Stimulated activated CD4-positive, alpha-beta T cell treated with anti-CD3 and anti-CD28 coated beads, Interleukin-15, amount 100 ng/mL, for 24 hours (primary cell): ENCODE measurements at places on chromosomes 16 and 17.

DNA sequence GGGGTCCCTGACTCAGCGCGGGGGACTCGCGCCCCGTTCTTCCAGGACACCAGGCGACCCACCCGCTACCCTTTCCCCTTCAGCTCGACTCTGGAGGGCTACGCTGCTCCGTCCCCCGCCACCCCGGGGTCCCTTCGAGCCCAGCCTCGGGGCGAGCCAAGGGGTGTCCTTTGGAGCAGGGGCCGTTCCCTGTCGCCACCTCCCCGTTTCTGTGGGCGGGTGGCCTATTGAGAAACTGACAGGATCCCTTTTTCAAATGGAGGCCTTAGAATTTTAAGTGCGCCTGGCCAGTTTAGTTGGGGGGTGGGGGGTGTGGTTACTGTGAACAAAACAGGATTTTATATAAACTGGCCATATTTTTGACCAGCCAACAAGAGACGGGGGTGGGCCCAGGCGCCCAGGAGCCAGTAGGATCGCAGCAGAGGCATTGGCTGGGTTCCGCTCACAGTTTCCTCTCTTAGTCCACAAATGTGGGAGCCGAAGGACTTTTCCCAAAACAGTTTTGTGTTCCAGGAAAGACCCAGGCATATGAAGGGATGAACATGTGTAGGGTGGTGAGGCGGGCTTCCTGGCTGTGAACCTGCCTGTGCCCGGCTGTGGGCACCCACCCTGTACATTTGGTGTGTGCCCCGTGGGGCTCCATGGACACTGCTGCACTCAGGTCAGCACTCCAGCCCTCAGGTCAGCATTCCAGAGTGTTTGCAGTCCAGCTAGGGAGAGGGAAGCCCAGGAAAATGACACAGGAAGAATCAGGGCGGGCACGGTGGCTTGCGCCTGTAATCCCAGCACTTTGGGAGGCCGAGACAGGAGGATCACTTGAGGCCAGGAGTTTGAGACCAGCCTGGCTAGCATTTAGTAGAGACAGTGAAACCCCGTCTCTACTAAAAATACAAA, 722 bp upstream of the TIMP2 start:
- peak; percentile 12 for DNase-seq

GRCh38 chr16:77897831-77898605, 109.7 kb downstream of the VAT1L start:
- no peak for DNase-seq

GRCh38 chr17:2051061-2051932, 3.6 kb upstream of the HIC1 start:
- peak; percentile 36 for DNase-seq

DNA sequence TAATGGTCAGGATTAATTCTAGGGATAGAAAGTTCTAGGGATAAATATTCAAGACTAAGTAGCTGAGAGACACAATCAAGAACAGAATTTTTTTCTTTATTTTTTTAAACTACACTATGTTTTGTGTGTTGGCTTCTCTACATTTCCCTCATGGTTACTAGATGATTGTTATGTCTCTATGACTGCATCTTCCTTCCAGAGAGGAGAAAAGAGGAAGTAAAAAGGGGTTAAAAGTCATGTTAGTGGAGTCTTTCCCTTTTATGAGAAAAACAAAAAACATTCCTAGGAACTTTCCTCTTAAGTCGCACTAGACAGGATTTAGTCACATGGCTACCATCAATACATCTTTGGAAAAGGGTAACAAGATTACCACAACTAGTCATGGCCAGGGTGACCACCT, 375.0 kb downstream of the KCNJ2 start:
- no peak for DNase-seq

DNA sequence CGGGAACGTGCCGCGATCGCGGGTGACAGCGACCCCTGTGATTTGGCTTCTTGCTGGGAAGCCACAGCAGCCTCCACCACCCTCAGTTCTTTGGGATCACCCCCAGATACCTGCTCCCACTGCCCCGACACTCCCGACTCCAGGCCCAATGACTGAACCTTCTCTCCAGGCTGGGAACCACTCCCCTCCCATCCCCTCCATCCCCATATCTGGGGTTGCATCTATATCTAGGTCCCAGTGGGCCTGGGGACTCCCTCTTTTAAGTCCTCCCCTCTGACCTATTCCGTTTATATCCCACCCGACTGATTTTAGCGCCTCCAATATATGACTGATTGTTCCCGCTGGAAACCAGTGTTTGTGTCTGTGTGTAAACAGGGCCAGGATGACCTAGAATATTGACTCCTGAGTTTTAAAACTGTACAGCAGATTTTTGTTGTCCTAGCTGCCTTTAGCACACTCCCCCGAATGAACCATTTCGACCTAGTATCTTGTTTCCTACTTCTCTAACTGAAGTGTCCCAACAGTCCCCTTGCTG, 667 bp downstream of the PSMD3 start:
- DNase-seq, result no peak

DNA sequence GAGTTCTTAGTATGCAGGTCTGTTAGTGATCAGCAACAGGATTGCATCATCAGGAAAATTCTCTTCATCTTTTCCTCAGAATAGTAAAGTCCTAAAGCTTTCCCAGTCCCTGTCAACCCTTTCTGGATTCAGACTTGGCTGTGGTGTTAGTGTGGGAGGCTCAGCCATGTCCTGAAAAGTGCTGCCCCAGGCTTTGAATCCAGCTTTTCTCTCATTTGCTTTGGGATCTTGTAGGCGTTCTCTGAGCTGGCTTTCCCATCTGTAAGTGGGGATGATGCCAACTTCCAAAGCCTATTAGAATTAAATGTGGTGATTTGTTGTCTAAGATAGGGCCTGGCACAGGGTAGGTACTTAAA, 3.0 kb downstream of the ALKBH5 start:
- no peak for DNase-seq

- no peak for DNase-seq
Observed at GRCh38 chr17:83007504-83008185, 71.8 kb upstream of the METRNL start.

- DNase-seq, result no peak
Observed at GRCh38 chr17:67390006-67390645, 13.0 kb downstream of the PITPNC1 start.

GRCh38 chr17:81233316-81233715, 5.5 kb downstream of the TEPSIN start:
- DNase-seq, result no peak

- DNase-seq, result no peak
Observed at GRCh38 chr17:67137026-67137370, 92.6 kb downstream of the CACNG1 start.

- no peak for DNase-seq
Observed at GRCh38 chr17:43550754-43551153, 4.6 kb upstream of the ETV4 start.

DNA sequence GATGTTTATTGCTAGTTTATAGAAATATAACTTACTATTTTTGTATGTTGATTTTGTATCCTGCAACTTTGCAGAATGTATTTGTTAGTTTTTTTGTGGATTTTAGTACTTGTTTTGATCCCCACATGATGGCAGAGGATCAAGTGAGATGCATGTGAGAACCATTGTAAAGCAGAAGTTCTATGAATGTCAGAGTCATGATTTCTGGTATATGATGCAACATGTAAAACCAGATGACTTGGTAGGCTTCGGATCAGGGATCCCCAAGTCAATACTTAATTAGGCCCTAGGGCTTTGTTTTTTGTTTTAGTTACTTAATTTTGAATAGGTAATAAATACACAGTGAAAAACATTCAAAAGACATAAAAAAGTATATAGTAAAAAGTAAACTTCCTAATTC, 45.8 kb downstream of the ESRP2 start:
- no peak for DNase-seq

DNA sequence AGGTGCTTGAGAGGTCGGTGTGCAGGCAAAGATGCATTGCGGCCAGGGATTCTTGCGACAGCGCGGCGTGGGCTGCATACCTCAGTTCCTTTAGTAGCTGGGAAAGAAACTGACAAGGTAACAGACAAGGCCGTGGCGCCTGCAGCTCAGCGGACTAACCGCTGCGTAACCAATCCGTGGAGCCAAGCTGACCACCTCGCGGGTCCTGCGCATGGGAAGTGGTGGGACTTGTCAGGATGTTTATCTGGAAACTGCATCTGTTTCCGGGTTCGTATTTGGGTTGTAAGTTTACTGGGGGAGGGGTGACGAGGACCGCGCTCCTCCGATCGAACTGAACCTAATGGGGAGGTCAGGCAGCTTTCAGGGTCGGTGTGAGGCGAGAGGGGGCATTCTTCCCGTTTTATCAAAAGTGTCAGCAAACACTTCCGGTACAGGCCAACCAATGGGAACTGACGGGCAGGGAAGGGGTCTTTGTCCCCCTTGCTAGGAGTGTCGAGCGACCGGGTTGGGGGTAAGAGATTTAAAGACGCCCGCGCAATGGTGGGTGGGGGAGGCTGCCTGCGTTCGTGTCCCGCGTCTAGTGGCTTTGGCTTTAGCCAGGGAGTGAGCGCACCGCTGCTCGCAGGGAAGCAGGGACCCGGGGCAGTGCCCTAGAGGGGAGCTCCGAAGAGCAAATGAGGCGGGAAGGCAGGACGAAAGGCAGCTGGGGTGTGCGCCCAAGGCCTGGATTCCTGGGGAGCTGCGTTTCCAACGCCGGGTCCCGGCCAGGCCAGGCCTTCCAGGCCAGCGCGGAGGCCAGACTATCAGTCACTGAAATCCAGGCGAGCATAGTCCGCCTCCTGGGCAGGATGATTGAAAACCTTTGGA, 7.0 kb downstream of the IRX6 start:
- no peak for DNase-seq

DNA sequence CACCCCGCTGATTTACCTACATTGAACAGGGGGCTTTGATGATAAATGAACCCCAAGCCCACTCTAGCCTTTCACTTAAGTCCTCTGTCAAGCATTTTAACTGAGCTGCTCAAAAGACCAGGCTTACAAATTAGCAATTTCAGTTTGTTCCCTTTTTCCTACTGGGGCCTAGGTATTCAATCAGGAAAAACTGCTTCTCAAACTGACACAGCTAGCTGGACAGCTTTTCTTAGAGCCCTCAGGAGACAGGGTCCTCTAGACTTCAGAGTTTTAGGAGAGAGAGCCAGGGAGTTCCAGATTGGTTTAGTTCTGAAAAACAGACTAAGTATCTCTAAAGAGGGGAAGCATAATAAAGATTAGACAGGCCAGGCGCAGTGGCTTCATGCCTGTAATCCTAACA, 6.2 kb upstream of the HEXIM2 start:
- no peak for DNase-seq

- DNase-seq, result peak; percentile 30
Observed at GRCh38 chr16:56041556-56042140, 149.6 kb upstream of the GNAO1 start.

DNA sequence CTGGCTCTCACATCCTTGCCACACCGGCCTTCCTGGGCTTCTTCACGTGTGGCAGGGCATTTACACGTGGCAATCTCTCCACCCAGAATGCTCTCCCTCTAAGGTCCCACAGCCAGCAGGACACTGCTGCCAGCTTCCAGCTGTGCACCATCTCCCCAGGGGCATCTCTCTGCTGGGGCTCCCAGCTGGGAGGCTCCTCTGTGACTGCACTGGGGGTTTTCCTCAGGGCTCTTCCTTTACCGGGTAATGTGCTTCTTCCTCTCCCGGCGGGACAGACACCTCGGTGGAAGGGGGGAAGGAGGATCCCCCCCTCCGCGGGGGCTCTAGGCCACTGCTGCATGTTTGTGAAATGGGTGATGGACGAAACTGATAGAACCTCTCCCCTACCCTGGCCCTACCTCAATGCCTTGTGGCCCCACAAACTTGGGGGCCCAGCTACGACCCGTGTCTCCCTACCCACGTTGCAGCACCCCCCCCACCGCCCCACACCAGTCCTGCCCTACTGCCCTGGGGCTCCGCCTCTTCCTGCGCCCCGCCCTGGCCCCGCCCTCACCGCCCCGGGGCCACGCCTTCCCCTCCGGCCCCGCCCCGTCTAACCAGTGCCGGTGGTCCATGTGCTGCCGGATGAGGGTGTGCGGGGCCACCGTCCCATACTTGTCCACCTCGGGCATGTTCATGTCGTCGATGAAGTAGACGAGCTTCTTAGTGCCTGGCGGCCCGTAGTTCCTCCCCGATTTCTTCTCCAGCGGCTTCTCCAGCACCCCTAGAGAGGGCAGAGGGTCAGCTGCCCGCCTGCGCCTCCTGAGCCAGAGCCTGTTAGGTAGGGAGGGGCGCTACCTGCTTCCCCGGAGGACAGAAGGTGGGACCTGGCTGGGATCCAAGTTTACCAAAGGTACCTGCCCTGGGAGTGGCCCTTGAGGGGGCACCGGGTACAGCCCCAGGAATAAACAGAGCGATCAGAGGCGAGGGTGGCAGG, 92.6 kb downstream of the DNAH17 start:
- peak; percentile 70 for DNase-seq

DNA sequence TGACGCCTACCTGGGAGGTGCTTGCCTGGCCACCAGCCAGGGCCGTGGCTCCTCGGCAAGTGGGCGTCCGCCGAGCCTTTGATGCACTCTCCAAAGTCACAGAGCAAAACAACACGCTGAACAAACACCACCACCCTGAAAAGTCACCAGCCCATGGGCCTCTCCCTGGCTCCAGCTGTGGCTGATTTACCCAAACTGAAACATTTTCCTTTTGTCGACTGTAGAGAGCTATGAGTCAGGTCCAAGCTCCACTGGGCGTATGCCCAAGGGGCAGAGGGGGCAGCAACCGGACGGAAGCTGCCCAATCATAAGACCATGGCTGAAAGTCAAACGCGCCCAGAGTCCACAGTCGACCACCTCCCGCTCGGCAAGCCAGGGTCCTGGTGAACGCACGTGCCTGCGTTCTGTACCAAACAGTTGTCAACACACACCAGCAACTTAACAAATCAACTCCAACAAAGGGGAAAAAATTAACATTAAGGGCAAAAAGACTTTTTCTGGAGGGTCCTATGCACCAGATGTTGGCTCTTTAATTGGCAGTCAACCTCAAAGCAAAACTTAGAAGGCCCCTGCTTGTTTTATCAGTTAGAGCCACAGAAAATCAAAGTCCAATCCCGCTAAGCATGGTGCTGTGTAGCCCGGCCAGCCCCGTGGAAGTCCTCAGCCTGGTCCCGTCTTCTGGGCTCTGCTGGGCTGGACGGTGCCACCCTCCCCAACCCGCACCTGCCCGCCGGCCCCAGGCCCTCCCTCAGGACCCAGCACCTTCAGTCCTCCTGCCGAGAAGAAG, 47.3 kb downstream of the TBC1D16 start:
- DNase-seq, result no peak

- no peak for DNase-seq
Observed at GRCh38 chr16:47617732-47618131, 156.6 kb downstream of the PHKB start.

- no peak for DNase-seq
Observed at GRCh38 chr16:89323120-89323960, 105.8 kb downstream of the ZNF778 start.

DNA sequence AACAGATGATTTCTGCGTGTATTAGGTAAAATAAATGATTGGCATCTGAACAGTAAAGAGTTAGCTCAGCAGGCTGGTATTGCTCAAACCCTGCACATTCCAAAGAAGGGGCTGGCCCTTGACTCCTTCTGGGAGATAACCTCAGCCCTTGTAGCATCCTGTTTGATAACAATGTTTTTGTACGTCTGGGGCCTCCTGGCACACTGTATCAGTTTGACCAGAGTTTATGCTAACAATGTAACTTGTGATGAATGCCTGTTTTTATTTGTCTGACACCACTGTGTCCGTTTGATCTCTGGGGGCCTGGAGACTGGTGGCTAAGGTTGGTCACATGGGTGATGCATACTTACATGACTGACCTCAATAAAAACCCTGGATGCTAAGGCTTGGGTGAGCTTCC, 43.8 kb upstream of the NDRG4 start:
- DNase-seq, result no peak

- DNase-seq, result no peak
Observed at GRCh38 chr16:2432801-2433505, 3.7 kb downstream of the CCNF start.
